ENCODE measurements at places on chromosomes 4 and X.
A peak's percentile ranks its signal among the peaks of the same experiment; 100 is the strongest.

- DNase-seq: no peak
Observed at GRCh38 chrX:13599491-13599890, 30.1 kb downstream of the EGFL6 start.

DNA sequence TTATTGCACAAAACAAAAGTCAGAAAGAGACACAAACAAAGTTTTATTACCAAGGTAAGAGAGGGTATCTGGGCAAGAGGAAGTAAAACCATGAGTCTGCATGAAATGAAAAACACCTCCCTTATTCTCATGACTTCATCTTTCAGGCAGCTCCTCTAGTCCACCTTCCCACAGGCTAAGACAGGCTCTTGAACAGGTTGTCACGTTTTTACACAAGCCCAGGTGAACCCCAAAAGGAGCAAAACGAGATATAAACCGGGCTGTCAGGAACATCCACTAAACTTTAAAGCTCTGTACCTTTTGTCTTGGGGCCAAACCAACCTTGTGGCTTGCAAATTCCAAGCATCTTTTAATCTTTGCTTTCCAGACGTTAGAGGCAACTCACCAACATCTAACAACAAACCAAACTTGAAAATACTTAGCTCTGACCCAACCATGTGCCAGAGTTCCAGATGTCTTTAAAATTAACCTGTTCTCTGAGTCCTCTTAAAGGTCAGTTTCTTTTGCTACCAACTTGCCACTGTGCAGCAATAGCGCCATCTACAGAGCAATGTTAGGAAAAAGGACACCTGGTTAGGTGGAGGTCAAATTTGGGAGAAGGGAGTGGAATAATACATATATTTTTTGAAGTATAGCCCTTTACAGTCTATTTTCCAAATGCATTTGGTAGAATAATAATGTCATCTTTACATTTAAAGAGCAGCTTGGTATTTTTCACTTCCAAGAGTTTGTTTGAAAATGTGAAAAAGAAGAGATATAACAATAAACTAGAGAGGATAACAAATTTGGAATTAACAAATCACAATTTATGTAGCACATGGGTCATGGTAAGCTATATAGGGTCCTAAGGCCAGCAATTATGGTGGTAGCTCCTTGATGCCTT, 73.1 kb downstream of the QRFPR start:
- peak; percentile 2 for DNase-seq

DNA sequence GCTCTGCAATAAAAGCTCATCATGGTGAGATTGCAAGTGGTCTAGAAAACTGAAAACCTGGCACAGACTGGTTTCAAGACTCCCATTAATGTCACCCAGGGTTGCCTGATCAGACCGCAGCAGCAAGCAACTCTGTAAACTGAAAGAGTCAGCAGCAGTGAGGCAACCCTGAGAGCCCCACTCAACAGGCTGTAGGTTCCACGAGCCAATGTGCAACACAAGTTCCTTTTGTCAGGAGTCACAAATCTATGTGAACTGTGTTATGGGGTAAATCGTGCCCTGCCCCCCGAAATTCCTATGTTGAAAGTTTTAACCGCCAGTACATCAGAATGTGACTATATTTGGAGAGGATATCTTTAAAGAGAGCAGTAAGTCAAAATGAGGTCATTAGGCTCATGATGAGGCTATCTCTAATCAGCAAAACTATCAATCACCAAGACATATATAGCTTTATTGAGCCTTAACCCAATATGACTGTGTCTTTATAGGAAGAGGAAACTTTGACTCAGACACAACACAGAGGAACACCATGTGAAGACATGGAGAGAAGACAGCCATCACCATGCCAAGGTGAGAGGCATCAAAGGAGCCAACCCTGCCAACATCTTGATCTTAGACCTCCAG, 94.0 kb downstream of the FBXO8 start:
- DNase-seq: no peak

DNA sequence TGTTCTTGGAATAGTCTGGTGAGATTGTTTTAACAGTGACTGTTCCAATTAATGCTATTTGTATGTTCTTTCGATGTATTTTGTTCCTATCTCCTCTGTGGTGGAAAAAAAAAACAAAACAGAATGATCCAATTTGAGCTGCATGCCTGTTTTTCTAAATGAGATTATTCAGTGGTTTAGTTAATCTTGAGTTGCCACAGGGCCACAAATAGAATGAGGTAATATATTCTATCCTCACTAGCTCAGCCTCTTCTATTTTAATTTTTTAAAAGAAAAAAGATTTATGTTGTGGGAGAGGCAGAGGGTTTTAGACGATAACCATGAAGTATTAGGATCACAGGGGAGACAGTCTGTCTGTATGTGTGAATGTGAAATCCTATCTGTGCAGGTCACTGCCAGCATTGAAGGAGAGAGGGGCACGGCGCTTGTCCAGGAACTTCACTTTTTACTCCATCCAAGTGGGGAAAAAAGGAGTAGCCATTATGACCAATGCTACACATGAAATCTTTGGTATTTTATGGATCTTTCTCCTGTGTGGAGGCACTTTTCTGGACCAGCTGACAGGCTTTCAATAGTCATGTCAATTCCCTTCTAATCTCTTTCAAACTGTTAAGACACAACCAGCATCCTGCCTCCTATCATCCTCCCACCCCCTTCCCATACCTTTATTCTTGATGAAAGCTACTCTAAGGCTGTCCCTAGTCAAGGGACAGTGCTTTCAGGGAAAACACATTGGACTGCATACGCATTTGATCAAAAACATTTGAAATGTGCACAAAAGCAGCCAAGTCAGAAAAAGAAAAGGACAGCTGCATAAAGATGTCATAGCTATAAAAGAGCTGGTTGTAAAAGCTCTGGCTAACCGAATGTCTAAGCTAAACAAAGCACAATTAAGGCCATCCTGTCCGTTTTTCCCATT, 1063.8 kb upstream of the INTU start:
- no peak for DNase-seq

DNA sequence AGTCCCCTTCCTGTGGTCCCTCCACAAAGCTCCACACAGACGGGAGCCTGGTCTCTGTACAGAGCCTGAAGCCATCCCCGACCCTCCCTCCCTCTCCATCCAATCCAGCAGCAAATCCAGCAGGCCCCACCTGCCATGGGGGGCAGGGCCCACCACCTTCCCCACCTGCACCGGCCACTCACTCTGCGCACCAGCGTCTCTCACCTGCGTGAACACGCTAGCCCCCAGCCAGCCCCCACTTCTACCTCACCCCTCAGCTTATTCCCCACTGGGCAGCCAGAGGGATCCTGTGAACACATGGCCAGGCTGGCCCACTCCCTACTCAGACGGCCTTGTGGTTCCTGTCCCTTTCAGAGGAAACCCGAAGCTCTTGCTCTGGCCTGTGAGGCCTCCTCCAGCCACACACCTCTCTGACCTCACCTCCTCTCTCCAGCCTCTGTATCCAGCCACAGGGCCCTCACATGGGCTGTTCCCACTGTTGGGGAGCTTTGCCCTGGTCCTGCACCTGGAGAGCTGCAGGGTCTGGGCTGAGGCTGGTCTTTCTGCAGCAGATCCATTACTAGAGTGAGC, 70.9 kb downstream of the WFS1 start:
- DNase-seq: no peak

DNA sequence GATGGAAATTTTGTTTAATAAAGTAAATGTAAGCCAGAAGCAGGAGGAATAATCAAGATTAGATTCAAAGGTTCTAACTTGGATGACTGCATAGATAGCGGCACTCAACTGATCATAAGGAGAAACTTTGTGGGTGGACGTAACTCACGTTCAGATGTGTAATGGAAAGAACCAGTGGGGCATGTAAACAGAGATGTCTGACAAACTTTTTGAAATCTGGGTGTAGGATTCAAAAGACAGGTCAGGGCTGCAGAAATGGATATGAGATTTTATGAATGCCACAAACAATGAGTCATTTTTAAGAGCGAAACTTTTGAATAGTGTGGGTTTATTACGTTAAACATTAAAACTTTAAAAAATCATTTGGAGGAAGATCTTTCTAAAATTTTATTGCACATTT, 375.6 kb downstream of the GBA3 start:
- DNase-seq: no peak

- no peak for DNase-seq
Observed at GRCh38 chr4:73421708-73422457, 14.1 kb upstream of the AFP start.

DNA sequence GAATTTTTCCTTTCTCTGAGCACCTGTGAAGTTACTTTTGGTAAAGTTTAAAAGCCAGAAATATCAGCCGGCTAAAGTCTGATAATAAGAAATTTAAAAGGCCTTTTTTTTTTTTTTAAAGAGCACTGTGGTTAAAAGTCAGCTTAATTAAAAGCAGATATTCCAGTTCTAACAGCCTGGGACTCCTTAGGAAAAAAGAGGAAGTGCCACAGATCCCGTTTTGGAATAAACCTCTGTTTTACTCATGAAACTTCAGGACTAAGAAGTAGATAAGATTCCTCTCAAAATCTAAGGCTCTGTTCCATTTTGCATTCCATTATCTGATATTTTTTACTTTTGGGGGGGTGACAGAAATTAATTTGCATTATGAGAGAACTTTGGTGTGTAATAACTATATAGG, 37.8 kb downstream of the ABCB7 start:
- DNase-seq: no peak

DNA sequence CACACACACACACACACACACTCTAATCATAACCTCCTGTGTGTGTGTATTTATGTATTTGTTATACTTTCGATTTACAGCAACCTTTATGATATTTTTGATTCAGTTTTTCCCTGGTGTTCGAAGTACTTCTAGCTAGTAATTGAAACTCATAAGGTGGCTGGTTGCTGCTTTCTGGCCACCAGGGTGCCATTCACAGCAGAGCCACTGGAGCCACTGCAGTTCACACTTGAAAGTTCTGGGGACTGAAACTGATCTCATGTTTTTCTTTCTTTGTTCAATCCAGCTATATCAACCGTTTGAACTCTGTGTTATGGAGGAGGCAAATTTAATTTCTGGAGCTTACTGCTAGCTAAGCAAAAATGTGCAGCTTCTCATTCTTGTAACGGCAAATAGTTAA, 419.4 kb downstream of the ADGRL3 start:
- no peak for DNase-seq

DNA sequence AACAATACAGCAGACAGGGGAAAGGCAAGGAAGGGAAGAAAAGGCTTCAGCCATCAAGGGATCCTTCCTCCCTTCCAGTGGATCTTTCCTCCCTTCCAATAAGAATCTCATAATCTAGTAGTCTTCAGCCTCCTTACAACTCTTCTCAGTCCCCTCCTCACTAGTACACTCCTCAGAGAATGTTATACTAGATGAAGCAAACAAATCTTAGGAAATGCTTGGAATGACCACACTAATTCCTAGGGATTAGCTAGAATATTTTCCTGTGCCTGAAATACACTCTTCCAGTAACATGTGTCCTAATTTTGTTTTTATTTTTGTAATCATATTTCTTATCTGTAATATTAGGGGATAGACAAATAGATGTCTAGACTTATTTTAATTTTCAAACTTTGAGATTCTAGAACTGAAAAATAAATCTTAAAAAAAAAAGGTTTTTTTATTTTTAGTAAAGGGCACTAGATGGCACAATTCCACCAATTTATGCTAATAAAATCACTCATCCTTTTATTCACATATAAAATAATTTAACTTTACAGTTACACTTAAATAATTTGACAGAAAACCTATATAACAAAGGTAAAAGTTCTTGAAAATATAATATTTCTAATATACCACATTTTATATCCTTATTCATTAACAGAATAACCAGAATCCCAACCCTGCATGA, 7.0 kb upstream of the STPG2 start:
- no peak for DNase-seq

GRCh38 chrX:7546551-7547080, 296.4 kb upstream of the VCX start:
- no peak for DNase-seq

GRCh38 chr4:140726776-140727500, 29.2 kb downstream of the TBC1D9 start:
- DNase-seq: no peak

GRCh38 chrX:154804957-154805695, at the start of gene MPP1:
TSS of gene MPP1 (minus strand) at chrX:154805485. CDS start at chrX:154805373, 112 bp downstream.
- DNase-seq: peak; percentile 55

DNA sequence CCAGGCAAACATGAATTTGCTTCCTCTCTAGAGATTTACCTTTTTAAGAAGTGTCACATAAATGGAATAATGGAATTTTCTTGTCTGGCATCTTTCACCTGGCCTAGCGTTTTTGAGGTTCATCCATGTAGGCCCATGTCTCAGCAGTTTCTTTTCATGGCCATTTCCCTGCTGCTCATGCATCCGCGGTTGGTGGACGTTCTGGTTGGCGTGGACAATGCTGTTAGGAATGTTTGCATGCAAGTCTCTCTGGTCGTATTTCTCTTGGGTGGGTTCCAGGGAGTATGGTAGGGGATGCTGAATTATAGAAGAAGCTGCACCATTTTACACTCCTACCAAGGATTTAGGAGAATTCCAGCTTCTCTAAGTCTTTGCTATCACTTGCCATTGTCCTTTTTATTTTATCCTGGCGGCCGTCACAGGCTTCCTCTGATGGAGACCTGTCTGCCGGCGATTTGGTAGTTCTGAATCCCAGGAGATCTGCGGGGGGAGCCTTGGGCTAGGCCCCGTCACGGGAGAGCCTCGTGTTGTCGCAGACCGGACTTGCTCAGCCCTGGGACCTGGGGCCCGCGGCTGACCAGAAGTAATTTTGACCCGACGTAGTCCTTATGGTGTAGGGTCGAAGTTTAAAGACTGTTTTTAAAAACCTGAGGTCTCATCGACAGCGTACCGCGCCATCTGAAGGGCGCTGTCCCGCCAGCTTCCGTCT, 56.9 kb upstream of the TADA2B start:
- no peak for DNase-seq

GRCh38 chr4:47468706-47469365, 5.3 kb upstream of the COMMD8 start:
- DNase-seq: no peak

GRCh38 chrX:9539605-9540387, 74.9 kb downstream of the TBL1X start:
- DNase-seq: no peak

DNA sequence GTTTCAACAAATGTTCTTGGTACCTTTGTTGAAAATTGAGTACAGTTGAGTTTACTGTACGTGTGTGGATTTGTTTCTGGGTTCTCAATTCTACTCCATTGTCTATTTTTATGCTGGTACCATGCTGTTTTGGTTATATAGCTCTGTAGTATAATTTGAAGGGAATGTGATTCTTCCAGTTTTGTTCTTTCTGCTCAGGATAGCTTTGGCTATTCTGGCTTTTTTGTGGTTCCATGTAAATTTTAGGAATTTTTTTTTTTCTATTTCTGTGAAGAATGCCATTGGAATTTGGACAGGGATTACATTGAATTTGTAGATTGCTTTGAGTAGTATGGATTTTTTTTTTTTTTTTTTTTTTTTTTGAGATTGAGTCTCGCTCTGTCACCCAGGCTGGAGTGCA, 373.4 kb downstream of the IL15 start:
- DNase-seq: no peak

- DNase-seq: no peak
Observed at GRCh38 chrX:112083624-112084326, 1.2 kb upstream of the TRPC5 start.

DNA sequence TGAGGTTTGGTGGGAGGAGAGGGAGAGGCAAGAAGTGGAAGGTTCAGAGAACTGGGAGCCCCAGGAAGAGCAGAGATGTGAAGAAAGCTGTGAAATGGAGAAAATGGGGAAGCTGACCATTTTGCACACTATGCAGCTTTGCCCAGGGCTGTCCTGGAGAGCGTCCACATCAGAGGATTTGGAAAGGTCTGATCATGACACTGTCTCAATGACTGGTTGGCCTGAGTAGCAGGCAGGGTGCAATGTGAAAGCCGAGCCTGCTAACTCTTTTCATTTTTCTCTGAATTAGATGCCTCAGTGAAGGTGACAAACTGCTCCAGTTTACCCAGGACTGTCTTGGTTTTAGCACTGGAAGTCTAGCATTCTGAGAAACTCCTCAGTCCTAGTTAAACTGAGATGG, 330.1 kb upstream of the RPS6KA3 start:
- DNase-seq: no peak

All from anterior cingulate cortex (tissue), 58 donors.